ENCODE measurements at places on chromosomes 7 and 10.

DNA sequence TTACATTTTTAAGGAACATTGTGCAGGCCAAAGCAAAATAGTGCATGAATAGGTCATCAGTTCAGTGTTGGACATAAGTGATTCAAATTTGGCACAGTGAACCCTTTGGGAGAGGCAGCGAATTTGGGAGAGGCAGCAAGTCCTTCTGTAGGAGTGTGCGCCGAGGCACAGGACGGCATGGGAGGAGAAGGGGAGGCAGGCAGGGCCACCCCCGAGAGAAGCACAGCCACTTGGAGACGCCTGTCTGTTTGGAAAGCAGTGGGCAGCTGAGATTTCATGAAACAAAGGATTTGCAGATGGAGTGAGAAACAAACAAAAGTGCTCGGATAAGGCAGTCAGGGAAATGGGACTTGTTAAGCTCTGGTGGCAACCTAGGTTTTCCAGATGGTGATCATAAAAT is 30.6 kb downstream of the VIPR2 start:
- DNase-seq = no peak

DNA sequence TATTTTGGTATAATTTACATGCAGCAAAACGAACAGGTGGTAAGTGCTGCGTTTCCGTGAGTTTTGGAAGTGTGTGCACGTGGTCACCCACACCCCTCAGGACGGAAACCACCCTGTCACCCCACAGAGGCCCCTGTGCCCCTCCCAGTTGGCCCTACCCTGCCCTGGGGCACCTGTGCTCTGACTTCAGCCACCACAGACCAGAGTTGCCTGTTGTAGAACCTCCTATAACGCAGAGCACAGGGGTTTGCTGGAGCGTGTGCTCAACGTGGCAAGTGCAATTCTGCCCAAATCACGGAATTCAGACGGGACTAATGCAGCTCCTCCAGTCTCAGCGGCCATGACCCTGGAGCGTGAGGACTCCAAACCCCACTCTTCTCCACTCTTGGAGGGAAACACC is 9.6 kb upstream of the CFAP46 start:
- no peak for DNase-seq

- DNase-seq = no peak
Measured at GRCh38 chr7:101882595-101883564, 65.5 kb downstream of the CUX1 start.

GRCh38 chr10:70602665-70603448 is at the start of gene PRF1:
Gene PRF1, minus strand, starts transcription at chr10:70602741. Its CDS starts 1,839 bp downstream, at chr10:70600902.
- no peak for DNase-seq

Data from NCI-H1105 (cell line).